ENCODE measurements at places on chromosomes 1 and 21. TPM values are rescaled to one million over a fixed set of nuclear protein-coding genes. Genes with fewer than 3 reads are reported as not detected.
A peak's percentile ranks its signal among the peaks of the same experiment; 100 is the strongest.

DNA sequence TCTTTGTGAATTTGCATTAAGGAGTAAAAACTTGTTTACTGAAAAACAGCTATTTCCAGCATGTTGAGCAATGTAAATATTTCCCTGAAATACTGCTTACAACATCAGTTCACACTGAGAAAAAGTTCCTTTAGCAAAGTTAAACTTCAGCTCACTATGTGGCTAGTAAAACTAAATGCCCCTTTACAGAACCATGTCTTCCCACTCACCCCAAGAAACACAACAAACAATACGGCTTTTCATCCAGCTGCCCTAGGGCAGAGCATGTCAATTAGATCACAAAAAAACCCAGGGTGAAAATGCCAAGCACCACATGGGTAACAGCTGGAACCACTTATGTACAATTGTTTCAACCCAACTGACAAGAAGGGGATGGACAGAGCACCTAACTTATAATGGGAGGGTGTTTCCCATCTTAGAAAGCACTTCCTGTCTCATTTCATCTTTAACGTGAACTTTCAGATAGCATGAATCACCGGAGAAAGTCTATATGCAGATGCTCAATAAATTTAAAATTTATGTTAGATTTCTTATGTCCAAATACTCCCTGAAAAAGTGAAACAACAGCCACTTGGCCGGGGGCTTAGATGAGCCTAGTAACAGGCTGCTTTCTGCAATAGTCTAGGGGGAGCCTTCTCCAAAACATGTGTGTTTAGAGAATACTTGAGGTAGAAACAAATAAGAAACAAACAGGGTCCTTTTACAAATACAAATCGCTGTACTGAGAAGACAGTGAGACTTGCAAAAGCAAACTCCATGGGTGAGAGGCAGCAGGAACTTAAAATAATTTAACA, 6.6 kb downstream of the NID1 start:
- no peak for DNase-seq

DNA sequence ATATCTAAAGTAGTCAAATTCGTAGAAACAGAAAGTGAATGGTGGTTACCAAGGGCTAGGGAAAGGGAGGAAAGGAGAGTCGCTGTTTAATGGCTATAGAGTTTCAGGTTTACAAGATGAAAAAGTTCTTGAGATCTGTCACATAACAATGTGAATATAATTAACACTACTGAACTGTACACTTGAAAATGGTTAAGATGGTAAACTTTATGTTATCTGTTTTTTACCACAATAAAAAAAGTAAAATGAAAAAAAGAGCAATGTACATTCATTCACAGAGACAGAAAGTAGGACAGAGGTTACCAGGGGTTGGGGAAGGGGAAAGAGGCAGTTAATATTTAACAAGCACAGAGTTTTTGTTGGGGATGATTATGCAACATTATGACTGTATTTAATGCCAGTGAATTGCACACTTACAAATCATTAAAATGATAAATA, 53.3 kb upstream of the SEC16B start:
- DNase-seq = no peak

DNA sequence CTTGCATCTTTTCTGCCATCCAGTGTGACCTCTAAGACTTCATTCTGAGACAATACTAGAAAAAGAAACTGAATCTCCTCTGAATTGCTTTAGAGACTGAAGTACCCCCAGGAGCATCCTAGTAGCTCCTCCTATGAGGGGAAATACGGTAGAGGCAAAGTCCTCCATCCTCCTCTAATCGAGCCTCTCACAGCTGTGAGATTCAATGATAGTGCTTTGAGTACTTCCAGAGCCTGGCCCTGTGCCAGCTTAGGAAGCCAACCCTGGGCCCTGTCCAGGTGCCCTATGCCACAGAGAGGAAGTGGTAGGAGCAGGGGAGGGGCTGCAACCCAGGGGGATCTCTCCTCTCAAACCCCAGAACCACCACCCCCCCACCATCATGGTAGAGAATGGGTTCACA, 10.7 kb downstream of the RORC start:
- no peak for DNase-seq

DNA sequence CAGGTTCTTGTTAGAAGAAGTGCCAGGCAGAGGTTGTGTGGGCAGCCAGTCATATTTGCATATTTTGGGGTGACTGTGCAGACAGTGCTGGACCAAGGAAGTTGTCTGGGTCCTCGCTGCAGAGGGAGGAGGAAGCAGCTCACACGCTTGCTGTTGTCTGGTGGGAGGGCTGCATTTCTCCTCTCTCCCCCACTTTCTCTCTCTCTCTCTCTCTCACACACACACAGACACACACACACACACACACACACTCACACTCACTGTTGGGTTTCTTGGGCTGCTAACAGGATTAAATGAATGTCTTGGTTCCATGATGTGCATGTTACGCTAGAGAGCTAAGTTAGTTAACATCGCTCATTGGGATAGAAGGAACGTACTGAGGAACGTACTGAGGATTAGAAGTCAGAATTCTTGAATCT, 72.9 kb downstream of the AGPAT3 start:
- DNase-seq = no peak

DNA sequence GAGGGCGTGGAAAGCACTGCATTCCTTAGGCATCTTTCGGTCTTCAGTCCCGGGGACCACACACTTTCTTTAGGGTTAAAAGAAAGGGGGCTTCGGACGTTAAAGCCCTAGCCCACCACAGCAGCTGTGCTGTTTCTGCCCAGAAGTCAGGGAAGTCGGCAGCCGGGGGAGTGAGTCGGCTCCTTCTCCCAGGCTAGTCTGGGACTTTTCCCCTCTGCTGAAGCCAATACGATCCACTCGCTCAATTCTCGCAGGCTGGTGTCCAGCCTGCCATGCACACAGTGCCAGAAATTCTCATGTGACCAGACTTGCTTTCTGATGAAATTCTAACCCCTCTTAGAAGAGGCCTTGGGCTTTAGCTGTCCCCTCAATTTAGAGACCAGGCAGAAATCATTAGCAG, 67.7 kb downstream of the BCAR3 start:
- peak; percentile 37 for DNase-seq

GRCh38 chr1:175443332-175443731, 250.8 kb upstream of the KIAA0040 start:
- DNase-seq = no peak

GRCh38 chr1:246631426-246631825, 65.2 kb downstream of the CNST start:
- no peak for DNase-seq

- DNase-seq = no peak
These were observed 193.9 kb upstream of the LMO4 start for GRCh38 chr1:87134625-87135328.

- no peak for DNase-seq
These were observed 15.2 kb downstream of the GIPC2 start for GRCh38 chr1:78060857-78061563.

DNA sequence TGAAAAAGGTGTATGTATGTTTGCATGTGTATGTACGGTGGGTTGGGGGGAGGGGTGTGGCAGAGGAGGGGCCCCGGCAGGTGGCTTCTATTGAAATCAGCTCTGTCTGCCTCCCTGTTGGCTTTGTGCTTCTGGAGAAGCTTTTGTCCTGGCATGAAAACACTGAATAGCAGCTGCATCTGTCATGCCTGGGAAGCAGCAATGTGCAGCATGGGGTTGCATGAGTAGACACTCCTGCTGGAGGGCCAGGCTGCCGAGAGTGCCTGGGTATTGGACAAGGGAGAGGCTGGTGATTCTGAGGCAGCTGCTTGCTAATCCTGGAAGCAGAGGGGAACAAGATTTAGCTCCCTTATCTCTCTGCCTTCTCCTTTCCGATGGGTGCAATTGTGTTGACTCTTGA, 20.5 kb downstream of the MAPKAPK2 start:
- DNase-seq = no peak

Gene TCHHL1
- total RNA-seq = not detected

Gene KPRP
- total RNA-seq = not detected

Gene CACHD1
- total RNA-seq = 1.5 TPM

Gene PIP5K1A
- 38.9 TPM for total RNA-seq

Gene IL10
- 0.29 TPM for total RNA-seq

All from colonic mucosa (tissue), 4 donors.